ENCODE measurements at places on chromosomes 5 and 9. TPM values are rescaled to one million over a fixed set of nuclear protein-coding genes. Genes with fewer than 3 reads are reported as not detected.

- DNase-seq, result no peak
Measured at GRCh38 chr5:97427235-97427634, 244.2 kb upstream of the RIOK2 start.

DNA sequence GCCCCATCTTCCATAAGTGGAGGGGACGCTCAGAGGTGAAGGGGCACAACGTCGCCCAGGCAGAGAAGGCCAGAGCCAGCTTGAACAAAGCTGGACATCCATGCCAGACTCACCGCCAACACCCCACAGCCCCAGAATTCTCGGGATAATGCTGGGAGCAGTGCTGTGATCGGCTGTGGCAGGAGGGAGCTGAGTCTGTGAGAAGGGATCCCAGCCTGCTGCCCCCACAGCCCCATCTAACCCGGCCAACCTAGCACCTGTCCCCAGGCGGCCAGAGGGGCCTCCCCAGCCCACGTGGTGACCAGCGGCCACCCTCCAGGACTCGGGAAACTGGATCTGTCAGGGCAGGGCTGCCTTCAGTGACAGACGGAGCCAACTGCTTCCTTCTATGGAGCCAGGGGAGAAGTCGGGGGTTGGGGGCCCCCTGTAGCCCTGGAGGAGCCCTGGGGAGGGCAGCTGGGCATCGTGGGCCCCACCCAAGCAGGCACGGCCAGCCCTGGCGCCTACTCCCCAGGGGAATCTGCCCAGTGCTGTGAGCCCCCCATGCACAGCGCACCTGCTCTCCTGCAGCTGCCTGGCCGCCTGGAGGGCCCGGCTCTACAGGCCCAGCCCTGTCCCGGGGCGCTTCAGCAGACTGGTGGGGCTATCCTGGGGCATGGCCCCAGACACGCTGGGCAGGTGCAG is 6.0 kb downstream of the BRD3 start:
- no peak for DNase-seq

DNA sequence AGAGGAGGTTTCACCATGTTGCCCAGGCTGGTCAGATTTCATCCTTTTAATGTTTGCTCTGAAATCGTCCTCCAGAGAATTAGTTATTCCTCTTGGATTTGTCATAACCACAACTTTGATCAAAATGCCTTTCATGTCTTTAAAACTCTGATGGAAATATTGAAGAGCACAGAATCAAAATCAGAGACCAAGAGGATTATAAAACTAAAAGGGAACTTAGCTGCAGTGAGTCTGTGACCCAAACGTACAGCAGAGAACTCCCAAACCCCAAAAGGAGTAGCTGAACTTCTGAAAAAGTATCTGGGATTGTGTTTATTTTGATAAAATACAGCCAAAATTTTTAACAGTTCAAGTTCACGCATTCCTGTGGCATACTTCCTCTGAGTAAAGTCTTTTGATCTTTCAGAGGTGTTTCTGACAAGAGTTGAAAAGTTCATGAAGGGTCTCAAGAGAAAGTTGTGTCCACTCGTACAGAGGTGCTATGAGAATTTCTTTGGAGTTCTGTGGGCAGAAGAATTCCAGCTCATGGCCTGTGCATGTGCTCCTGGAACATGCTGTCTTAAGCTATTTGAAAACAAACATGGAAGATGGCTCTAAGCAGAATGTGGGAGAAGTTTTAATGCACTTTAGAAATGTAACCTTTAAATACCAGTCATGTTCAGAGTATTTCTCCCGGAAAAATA is 124.0 kb downstream of the ESM1 start:
- DNase-seq, result no peak

- DNase-seq, result no peak
Measured at GRCh38 chr9:37370968-37371563, 51.4 kb upstream of the GRHPR start.

Gene CHSY3
- total RNA-seq, result 3.1 TPM

- DNase-seq, result no peak
Measured at GRCh38 chr5:4735261-4735660, 404.9 kb upstream of the ADAMTS16 start.

DNA sequence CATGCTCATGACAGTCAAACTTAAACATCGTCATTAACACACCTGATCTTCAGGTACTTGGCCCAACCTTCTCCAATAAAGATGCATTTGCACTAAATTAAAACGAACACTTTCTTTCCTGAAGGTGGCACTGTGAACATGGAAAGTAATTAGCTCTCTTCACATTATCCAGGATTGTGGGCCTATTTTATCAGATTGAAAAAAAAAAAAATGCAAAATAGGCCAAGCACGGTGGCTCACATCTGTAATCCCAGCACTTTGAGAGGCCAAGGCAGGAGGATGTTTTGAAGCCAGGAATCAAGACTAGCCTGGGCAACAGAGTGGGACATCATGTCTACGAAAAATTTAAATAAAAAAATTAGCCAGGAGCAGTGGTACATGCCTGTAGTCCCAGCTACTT is 14.4 kb upstream of the CDC20B start:
- no peak for DNase-seq

Gene RC3H2
- total RNA-seq, result 47.3 TPM

- DNase-seq, result no peak
Measured at GRCh38 chr5:116371431-116371830, 203.2 kb downstream of the SEMA6A start.

- DNase-seq, result no peak
Measured at GRCh38 chr5:435961-436640, 6.9 kb upstream of the EXOC3 start.

Gene PCDHGA6
- 11.5 TPM for total RNA-seq

- no peak for DNase-seq
Measured at GRCh38 chr5:171162596-171162995, 146.5 kb upstream of the TLX3 start.

Gene HTR1A
- not detected for total RNA-seq

Gene ANKRD31
- total RNA-seq, result 0.13 TPM

Measured in cardiac septum (tissue), 1 donor.